ENCODE measurements at places on chromosomes 1 and 21.

- DNase-seq = no peak
Observed at GRCh38 chr1:116765962-116766361, 11.7 kb downstream of the CD2 start.

DNA sequence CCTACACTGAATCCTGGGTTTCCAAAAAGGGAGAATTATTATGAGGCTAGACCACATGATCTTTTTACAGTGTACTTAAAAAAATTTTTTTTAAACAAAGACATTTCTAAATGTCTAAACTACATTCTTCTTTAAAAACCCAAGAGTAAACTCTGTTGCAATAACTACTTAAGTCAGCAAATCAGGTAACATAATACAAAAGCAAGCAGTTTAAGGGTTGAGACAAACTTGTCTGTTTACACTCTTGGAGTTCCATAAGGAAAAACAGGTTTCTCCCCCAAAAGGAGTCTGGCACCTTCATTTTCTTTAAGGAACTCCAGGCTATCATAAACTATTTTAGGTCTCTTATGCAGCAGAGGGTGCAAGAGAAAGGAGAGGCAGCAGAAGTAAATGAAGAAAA lies 12.5 kb upstream of the ANKRD45 start:
- no peak for DNase-seq

GRCh38 chr1:218553197-218553596 lies 208.1 kb downstream of the TGFB2 start:
- no peak for DNase-seq

- no peak for DNase-seq
Observed at GRCh38 chr21:33185852-33186251, 43.9 kb upstream of the IFNAR2 start.

DNA sequence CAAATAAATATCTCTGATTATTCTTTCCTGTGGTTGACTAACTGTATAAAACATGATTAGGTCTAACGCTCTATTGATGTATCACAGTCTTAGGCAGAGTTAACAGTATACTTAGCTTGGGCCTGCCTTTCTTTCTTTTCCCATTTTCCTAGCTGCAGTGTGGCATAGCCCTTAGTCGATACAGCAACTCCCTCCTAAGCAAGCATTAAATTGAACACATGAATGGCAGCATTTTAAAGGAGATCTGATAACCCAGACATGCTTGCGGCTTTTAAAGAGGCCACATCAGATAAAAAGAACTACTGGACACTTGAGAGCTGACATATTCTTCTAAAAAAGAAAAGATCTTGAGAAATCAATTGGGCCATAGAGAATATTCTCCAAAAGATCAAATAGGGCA lies 312.0 kb upstream of the TMPRSS15 start:
- DNase-seq = no peak

DNA sequence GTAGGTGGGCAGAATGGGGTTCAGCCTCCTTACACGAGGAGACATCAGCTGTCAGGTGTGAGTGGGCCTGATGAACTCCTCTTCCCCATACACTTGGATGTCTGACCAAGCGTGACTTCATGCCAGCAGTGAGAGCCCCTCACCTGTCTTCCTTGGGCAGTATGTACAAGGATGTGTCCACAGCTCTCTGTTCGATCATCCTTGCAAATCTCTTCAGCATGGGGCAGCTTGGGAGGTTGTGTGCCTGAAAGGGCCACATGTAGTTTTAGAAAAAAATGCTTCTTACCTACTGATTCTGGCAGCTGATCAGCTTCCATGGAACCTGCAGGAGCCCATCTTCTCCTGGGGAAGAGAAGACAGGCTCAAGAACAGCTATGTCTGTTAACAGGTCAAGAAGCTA lies 18.0 kb downstream of the ACP6 start:
- no peak for DNase-seq

- no peak for DNase-seq
Observed at GRCh38 chr1:210882414-210883221, 251.3 kb downstream of the KCNH1 start.

DNA sequence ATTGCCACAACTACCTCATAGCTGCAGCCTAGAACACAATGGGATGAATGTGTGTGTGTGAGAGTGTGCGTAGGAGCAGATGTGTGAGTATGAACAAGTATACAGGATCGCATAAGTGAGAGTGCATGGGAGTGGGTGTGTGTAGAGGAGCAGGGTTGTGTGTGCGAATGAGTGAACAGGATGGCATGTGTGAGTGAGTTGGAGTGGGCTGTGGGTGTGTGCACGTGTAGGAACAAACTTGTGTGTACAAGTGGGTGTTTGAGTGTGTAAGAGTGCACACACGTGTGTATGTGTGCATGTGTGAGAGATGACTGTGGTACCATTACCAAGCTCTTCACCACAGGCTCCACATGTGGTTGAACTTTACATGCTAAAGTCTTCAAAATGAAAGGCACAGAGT lies 175.4 kb upstream of the EDN2 start:
- DNase-seq = no peak

- no peak for DNase-seq
Observed at GRCh38 chr1:6412896-6413295, 6.8 kb downstream of the HES2 start.

DNA sequence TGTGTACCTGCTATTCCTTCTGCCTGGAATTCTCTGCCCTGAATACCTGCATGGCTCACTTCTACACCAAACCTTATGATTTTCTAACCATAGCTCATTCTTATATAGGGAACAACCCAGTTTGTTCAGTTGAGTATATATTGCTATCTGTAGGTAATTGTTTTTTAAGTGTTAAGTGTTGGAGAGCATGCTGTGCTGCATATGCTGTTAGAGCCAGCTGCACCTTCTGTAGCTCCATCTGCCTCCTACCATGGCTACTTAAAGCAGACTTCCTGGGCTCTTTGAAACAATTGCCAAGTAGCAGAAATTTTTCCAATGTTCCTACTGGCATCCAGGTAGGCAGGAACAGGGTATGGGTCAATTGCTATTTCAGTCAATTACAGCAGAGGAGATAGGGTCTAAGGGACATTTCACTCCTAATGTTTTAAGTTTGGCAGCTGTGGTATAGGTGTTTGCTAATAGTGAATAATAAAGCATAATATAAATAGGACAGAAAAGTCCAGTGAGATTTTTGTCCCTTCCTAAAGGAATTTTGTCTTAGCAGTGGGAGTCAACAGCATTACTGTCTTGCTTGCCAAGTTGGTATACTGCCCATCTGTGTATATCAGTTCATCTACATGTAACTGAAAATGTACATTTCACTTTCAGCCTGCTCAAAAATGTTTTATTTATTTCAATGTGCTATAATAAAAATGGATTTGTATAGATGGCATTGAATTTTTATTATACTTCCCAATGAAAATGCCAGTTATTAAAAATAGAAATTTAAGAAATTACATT lies 34.0 kb upstream of the C1orf115 start:
- no peak for DNase-seq

- no peak for DNase-seq
Observed at GRCh38 chr21:39316729-39317128, 3.3 kb upstream of the BRWD1 start.

GRCh38 chr1:212218911-212219310 lies 66.3 kb upstream of the PPP2R5A start:
- DNase-seq = no peak

GRCh38 chr1:67687198-67687545 lies 2.2 kb downstream of the GADD45A start:
- no peak for DNase-seq

GRCh38 chr1:115074839-115075534 lies 14.3 kb downstream of the TSPAN2 start:
- DNase-seq = no peak

GRCh38 chr1:155540000-155540874 lies 22.4 kb downstream of the ASH1L start:
- DNase-seq = no peak

DNA sequence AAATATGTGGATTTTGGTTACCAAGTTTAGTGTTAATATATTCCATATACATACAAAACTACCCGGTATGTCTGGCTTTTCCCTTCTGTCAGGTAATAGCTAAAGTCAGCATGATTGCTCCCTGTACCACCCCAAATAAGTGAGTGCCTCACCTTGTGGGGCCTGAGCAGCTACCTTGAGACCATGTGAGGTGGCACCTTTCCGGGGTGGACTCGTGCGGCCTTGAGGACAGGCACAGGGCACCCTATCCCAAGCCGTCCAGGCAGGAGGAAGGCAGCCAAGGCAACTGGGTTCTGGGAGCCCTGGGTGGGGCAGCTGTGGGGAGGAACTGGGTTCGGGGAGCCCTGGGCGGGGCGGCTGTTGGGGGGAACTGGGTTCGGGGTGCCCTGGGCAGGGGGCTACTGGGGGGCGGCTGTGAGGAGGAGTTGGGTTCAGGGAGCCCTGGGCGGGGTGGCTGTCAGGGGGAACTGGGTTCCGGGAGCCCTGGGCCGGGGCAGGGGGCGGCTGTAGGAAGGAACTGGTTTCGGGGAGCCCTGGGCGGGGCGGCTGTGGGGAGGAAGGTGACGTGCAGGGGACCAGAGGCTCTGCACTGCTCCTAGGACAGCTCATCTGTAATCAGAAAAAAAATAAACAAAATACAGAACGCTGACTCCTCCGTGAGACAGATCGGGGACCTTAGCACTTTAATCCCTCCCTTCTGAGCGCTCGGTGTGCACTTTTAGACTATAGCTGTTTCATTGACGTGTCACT lies 63.3 kb downstream of the POFUT2 start:
- DNase-seq = no peak

- no peak for DNase-seq
Observed at GRCh38 chr1:162876751-162877150, 15.8 kb upstream of the CCDC190 start.

DNA sequence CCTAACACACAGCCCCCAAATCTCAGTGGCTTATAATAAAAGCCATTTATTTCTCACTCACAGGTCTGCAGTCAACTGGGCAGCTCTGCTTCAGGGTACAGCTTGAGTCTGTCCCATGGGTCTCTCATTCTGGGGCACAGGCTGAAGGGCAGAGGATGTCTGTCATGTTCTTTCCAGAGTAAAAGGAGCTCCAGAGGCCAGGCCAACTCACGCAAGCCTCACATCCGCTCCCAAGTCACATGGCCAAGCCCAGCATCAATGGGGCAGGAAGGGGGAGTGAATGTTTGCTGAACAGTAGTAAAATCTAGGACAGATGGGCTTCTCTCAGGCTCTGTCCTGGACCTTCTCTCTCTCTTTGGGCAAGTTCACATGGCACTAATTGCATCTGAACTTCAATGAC lies 7.1 kb upstream of the SSBP3 start:
- no peak for DNase-seq

- no peak for DNase-seq
Observed at GRCh38 chr1:19354531-19354981, 42.4 kb downstream of the SLC66A1 start.

DNA sequence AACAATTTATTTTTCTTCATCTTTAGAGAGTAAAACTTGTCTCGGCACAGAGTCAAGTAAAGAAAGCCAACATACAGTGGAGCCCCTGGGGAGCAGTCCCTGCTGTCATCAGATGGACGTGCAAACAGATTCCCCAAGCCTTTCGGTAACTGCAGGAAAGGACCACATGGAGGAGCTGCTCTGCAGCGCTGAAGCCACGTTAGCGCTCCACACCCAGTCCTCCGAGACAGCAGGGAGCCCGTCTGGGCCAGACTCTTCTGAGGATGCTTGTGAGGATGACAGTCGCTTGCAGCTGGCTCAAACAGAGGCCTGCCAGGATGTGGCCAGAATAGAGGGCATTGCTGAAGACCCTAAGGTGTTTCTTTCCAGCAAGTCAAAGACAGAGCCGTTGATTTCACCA lies 77.1 kb upstream of the SCCPDH start:
- no peak for DNase-seq

GRCh38 chr1:95852483-95853070 lies 618.6 kb downstream of the RWDD3 start:
- no peak for DNase-seq

GRCh38 chr1:169886422-169886821 lies 7.3 kb downstream of the SCYL3 start:
- DNase-seq = no peak

- DNase-seq = no peak
Observed at GRCh38 chr1:223654083-223654482, 11.4 kb downstream of the CAPN8 start.

DNA sequence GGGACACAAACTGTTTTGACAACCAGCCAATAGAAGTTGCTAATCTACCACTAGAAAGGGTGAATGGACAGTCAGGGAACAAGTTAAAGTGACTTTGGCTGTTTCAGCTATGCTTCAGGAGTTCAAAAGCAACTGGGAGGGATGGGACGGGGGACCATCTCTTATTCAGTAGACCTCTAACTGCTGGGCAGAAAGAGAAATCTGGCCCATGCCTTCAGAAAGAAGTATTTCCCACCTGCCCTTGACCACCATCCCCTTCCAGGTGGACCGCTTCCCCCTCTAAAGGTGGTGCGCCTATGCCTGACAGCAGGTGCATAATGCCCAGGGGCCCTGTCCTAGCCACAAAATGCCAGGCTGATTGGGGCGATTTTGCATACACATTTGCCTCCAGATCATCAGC lies 5.2 kb downstream of the ITPKB start:
- no peak for DNase-seq

- DNase-seq = no peak
Observed at GRCh38 chr1:211761400-211761799, 69.2 kb downstream of the LPGAT1 start.

- DNase-seq = no peak
Observed at GRCh38 chr1:29457496-29458368, 221.4 kb downstream of the PTPRU start.

- DNase-seq = no peak
Observed at GRCh38 chr1:34771573-34772371, 9.2 kb upstream of the GJB3 start.

DNA sequence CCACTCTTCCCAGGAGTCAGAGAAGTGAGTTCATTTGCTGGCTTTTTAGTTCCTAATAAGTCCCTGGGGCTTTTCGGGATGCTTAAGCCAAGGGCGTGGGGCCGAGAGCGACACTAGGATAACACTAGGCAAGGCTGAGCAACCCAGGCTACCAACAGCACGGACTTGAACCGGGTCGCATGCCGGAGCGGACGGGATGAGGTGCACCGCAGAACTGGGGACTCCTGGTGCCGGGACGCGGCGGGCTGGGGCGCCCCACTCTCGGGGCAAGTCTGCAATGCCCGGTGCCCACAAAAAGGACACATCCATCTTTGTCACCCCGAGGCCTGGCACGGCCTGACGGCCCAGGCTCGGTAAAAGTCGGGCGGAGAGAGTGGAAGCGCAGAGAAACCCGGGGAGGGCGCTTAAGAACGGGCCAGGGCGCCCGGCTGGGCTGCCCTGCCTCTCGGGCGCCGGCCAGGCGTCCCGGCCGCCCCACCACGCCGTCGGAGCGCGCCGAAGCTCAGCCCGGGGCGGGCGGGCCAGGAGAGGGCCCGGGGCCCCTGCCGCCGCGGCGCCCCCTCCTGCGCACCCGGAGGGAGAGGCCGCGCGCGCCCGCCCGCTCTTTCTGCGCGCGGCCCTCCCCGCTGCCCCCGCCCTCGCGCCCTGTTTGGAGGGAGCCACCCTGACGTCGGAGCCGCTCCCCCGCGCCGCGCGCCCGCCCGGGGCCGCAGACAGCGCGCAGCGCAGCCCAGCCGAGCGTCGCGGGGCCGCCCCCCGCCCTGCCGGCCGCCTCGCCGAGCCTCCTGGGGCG lies at the start of gene NBL1:
Gene NBL1, plus strand, starts transcription at position 710 of the 793 bp plus-strand sequence. CDS start 10,720 bp downstream, outside the sequence.
- no peak for DNase-seq
